ENCODE measurements at places on chromosomes 12 and 14.

- DNase-seq: no peak
These were observed 32.0 kb upstream of the CCND2 start for GRCh38 chr12:4241592-4241991.

DNA sequence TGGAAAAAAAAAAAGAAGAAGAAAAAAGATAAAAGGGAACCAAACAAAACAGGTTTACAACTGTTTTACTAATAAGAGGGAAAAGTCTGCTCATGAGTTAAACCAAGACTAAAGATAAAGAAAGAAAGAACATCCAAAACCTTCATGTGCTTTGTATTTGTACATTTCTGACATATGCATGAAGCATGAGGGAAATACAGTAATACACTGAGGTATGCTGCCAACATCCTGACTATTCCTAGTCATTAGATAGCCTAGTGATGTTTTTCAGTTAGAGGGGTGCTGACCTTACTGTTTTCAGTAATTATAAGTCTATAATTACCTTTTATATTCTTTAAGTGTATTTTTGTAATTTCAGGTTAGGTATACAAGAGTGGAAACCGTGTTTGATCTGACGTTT, 793.3 kb downstream of the DIO2 start:
- DNase-seq: no peak

GRCh38 chr14:90585106-90585505, 188.3 kb downstream of the CALM1 start:
- no peak for DNase-seq

DNA sequence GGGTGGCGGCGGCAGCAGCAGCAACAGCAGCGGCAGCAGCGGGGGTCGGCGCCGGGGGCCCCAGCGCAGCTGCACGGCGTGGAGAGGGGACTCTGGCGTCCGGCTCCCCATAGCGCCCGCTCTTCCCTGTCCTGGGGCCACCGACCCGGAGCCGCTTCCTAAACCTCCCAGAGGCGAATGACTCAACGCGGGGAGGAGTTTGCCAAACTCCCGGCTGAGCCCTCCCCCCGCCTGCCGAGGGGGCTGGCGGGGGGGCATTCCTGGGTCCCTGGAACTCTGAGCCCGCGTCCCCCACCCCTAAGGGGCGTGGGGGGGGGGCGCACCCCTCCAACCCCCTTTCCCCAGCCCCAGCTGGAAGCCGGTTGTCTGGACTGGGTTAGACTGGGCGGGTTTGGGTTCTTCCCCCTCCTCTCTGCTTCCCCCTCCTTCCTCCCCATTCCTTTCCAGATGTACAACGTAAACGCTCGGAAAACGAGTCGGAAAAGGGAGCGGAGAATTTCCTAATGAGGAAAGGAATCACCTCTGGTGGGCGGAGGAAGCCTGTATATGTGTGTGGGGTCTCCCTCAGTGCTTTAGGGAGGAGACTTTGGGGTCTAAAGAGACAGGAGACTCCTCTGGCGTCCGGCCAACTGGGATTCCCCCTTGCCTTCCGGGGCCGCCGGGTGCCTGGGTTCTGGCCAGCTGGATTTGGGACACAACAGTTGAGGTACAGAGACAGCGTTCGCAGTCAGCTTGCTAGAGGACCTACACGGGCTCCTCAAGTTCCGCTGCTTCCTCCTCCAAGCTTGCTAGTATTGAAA, at the start of gene ITGA5:
Gene ITGA5 (minus strand): TSS at position 179 of the 800 bp plus-strand sequence. CDS start 68 bp downstream, at position 111.
- DNase-seq: peak; percentile 46

DNA sequence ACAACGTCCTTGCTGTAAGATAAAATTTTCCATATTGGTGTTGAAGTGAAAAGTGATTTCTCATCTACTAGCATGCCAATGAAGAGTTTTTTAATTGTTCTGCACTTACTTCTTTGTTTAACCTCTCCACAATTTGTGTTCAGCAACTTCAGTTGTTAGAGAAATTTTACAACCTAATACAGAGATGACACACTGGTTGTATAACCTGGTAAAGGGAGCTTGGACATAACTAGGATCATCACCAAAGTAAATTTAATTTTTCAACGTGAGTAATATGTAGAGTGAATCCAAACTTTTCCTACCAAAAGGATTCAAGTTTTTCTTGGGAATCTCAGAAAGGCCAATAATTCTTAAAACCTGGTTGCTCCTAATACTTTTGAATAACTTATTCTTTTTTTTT, 13.4 kb upstream of the TAS2R43 start:
- no peak for DNase-seq

GRCh38 chr14:64502887-64503433, 678 bp downstream of the ZBTB25 start:
- DNase-seq: peak; percentile 44

- DNase-seq: no peak
These were observed 26.8 kb downstream of the CEP170B start for GRCh38 chr14:104891664-104892530.

DNA sequence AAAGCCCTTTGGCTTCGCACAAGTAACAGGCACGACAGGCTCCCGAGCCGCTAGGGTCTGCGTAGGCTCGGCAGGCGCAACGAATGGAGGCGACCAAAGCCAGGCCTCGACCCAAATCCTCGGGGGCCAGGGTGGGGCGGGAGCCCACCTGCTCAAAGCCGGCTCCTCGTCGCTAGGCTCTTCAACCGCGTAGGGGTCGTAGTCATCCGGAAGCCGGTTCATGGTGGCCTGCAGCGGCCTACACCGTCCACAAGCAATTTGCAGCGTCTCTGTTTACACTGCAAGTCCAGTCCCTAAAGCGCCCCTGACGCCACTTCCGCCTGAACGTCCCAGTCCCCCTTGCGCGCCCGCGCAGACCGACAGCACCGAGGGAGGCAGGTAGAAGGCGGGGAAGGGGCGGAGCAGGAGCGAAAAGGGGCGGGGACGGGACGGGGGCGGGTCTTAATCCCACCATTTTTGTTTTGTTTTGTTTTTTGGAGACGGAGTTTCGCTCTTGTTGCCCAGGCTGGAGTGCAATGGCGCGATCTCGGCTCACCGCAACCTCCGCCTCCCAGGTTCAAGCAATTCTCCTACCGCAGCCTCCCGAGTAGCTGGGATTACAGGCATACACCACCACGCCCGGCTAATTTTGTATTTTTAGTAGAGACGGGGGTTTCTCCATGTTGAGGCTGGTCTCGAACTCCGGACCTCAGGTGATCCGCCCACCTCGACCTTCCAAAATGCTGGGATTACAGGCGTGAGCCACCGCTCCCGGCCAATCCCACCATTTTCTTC, at the start of gene EAPP:
Gene EAPP (minus strand): TSS at position 295 of the 774 bp plus-strand sequence. CDS start 73 bp downstream, at position 222.
- no peak for DNase-seq

GRCh38 chr14:70156592-70156991, 32.2 kb downstream of the SLC8A3 start:
- DNase-seq: no peak

GRCh38 chr14:106813477-106813823, 1287.1 kb downstream of the TMEM121 start:
- no peak for DNase-seq

DNA sequence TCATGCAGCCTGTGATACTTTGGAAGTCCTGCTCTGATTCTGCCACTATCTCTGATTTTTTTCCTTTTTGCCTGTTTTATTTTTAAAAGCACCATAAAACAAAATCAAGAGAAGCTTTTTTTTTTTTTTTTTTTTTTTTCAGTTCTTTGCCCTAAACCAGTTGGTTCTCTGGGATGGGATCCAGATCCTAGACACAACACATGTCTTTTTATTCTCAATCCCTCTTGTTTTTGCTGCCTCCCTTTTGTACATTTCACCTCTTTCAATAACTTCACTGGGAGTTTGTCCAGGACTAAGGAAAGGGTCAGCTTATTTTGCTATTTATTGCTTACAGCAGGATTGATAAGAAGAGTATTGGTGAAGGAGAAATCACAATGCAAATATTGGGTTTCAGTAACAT, 139.4 kb downstream of the GRIP1 start:
- DNase-seq: no peak

- DNase-seq: no peak
These were observed 221.2 kb downstream of the KCNH5 start for GRCh38 chr14:62824086-62824485.

GRCh38 chr14:69999261-69999674, 120.1 kb downstream of the SMOC1 start:
- no peak for DNase-seq

DNA sequence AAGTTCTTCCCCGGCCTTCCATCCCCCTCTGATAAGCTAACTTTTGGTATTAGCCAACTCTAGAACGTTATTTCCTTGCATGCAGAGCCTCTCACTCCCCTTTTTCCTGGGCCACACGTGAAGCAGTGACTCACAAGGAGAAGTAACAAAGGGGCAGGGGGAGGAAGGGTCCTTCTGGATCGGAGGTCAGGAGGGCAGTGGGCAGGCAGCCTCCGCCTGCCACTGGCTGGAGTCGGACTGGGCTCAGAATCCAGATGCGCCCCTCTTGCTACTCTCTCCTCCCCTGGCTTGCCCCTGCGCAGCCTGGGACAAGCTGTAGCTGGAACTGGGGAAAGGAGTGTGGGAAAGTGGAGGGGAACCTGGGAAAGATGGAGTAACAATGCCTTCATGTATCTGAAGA, 55.0 kb downstream of the TPCN1 start:
- no peak for DNase-seq

GRCh38 chr14:90454041-90455000, 57.5 kb downstream of the CALM1 start:
- peak; percentile 93 for DNase-seq

DNA sequence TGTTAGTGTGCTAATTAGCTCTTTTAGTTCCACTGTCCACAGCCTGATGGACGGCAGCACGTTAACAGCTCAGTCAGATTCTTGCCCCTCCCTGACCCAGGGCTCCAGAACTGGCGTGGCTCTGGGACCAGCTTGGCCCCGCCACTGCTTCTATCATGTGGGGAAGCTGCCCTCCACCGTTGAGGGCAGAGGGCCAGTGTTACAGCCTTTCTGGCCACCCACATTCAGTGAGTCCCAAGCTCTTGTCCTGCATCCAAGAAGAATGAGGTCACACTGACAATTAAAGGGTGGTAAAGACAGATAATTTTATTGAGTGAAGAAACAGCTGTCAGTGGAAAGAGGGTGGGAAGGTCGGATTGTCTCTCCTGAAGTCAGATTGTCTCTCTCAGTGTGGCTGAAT, 36.9 kb downstream of the BCL2L14 start:
- no peak for DNase-seq

DNA sequence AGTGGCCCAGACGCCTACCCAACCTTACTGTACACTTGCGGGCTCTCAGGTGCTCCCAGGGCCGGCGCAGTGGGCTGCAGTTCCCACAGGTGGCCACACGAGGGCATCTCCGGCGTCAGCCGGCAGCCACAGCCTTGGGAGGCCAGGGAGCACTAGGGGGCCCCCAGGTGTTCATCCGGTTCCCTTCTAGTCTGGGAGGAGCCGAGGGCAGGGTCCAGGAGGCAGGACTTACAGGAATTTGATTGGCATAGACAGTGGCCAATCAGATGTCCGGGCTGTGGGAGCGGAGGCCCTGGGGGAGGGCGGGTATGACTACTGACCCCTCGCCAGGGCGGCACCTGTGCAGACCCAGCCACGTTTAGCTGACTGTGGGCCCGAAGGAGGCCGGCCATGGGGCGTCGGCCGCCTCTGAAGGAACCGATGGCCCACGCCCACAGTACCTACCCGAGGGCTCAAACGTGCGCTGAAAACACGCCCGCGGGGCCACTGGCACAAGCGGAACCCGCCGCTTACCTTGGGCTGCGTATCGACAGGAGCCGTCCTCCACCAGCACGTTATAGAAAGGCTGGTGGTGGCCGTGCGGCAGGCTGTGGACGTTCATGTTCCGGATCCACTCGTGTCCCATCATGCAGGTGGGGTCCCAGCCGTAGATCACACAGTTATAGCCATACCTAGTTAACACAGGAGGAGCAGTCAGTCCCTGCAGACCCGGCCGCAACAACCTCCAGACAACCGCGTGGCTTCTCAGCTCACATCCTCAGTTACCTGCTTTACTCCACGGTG, 34.8 kb downstream of the FBXO21 start:
- peak; percentile 94 for DNase-seq

DNA sequence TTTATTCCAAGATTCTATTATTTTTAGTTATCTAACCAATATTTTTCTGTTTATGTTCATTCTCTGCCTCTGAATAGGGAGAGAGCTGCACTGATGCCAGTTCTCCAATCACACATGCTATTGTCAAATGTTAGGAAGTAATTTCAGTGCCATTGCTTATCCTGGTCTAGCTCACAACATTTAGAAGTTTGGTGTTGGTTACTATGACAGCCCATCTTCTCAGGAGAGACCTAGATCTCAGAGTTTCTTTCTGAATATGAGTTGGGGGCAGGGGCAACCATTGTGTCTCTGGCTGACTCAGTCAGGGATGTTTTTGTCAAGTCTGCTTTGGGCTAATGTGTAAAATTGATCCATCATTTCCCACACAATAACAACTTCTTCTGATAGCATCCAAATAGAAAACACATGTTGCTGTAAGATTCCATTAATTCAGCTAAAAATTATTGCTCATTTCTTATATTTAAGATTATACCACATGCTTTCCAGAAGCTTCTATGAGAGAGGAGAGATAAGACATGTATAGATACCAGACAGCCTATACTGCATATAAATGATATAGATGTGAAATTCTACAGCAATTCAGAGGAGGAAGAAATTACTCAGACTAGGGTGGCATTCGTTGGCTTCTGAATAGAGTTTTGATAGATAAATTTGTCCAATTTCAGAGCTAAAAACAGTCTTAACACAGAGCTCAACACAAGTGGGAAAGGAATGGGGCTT, 64.8 kb downstream of the DACT1 start:
- no peak for DNase-seq

GRCh38 chr12:51832354-51833107, 16.0 kb downstream of the FIGNL2 start:
- no peak for DNase-seq

GRCh38 chr12:92504594-92504981, 198.2 kb upstream of the PLEKHG7 start:
- DNase-seq: no peak

DNA sequence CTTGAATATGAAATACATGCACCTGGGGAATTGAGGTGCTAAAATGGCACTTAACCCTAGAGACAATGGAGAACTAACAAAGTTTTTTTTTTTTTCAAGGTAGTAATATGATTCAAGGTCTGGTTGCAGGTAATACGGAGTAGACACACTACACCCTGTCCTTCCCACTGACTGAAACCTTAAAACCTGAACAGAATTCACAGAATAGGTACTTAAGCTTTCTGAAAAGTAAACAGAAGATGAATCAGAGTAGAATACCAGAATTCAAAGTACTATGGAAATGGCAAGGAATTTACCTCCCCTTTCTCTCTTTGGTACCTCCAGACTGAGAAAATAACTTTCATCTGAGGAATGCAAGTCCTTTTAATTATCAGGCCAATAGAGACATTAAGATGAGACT, 87.2 kb downstream of the PAPLN start:
- DNase-seq: no peak

DNA sequence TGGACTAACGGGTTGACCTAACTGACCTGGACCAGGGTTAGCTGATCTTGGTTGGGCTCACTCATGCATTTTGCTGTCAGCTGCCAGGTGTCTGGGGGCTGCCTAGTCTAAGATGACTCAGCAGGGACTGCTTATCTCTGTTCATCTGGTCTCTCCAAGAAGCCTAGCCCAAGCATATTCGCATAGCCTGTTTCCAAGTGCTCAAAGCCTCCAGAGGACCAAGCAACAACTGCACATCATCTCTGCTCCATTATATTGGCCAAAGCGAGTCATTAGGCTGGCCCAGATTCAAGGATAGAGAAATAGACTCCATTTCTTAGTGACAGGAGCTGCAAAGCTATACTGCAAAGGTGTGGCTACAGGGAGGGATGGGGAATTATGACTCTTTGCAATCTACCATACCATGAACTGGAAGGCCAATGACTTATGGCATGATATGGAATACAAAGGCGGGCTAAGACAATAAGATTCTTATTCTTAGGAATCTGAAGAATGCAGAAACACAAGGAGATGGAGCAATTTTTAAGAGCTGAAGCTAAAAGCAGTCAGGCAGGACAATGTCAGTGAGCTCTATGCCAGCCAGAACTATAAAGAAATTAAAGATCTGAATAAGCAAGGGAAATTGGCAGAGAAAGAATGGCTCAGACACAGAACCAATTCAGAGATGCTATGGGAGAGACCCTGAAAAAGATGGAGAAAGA, 194.6 kb upstream of the FSCB start:
- peak; percentile 1 for DNase-seq

Data from NCI-H82 (cell line).